HS-27A (cell line): ENCODE measurements at places on chromosomes 11 and 22.

- no peak for DNase-seq
These were observed 123.9 kb downstream of the VPREB1 start for GRCh38 chr22:22368516-22368915.

- DNase-seq = peak; percentile 85
These were observed 508.4 kb upstream of the LUZP2 start for GRCh38 chr11:23988381-23989006.

GRCh38 chr11:62138630-62139425 is 15.0 kb downstream of the INCENP start:
- no peak for DNase-seq

- no peak for DNase-seq
These were observed 808.9 kb upstream of the LUZP2 start for GRCh38 chr11:23687991-23688390.

DNA sequence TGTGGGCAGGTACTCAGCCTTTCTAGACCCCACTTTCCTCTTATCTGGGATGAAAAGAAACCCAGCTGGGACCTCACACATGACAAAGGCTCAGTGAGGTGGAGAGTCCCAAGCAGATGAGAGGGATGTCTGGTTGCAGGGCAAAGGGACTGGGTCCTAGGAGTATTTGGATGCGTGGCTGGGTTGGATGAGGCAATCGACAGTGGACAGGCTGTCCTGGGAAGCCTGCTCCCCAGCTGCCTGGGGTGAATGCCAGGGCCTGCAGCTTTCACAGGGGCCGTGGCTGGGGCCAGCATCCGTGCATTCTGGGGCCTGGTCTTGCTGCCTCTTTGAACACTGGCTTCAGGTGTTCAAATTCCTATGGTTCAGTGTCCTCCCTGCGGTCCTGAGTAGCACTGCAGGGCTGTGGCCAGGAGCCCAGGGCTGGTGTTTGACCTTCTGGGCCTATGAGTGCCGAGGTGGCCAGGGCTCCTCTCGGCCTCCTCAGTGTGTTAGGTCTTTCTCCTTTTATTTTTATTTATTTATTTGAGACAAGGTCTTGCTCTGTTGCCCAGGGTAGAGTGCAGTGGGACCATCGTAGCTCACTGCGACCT is 65.3 kb downstream of the MCM5 start:
- no peak for DNase-seq

- no peak for DNase-seq
These were observed 98.4 kb downstream of the TP53I11 start for GRCh38 chr11:44852159-44852747.

DNA sequence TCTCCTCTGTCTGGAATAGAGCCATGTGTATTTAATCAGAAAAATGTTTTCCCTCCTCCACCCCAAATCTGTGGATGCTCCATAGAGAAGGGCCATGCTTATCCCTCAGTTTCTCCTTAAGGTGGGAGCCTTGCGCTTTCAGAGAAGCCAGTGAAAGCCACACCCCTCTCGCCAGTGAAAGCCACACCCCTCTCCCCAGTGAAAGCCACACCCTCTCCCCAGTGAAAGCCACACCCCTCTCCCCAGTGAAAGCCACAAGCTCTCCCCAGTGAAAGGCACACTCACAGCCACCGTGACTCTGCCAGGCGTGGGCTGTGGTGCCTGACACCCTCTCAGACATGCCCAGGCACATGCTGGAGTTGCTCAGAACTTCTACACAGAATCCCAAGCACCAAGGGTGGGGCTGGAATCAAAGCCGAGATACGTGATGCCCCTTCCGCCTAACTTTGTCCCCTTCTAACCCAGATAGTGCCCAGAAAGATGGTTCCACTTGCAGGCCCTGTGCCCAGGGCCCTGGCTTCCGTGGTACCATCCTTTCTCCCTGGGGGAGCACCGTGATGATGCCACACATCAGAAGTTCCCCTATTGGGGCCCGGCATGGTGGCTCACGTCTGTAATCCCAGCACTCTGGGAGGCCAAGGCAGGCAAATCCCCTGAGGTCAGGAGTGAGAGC is 16.5 kb upstream of the PRR5 start:
- no peak for DNase-seq

- DNase-seq = no peak
These were observed 17.4 kb downstream of the RASD2 start for GRCh38 chr22:35558031-35558430.

GRCh38 chr22:17272511-17272991 is 53.3 kb upstream of the ADA2 start:
- no peak for DNase-seq

DNA sequence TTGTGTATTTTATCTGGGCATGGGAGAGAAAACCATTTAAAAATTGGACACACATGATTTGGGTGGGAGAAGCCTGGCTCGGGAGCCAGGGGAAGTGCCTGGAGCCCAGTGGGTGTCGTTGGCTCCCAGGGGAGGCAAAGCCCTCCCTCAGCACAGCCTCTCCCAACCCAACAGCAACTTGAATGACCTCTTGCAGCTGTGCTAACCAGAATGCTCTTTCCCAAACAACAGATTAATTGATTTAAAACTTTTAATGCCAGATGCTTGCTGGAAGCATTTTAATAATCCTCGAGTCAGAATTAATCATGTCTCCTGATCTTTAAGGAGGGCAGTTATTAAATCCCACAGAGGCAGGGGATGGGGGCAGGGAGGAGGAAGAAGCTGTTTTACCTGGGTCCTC is 401.6 kb downstream of the BUD13 start:
- DNase-seq = no peak

DNA sequence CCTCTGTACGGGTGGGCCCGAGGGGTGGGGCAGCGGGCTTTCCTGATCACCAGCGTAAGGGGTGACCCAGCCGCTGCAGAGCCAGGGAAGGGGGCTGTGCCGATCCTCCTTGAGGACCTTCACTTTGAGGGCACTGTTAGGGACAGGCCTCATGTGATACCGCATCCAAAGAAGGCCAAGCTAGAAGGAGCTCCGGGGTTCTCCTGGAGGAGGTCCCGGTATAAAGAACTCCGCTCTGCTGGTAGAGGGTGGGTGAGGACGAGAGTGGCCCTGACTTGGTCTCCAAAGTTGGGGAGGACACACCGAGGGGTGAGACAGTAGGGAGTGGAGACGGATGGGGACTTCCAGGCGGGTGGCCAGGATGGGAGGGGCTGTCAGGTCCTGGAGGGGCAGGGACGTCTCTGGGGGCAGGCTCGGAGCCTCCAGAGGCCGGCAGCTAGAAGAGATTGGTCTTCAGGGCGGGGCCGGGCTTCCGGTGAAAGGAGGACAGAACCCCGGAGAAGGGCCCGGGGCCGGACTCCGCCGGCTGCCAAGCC is 4.6 kb downstream of the PHOX2A start:
- no peak for DNase-seq

- no peak for DNase-seq
These were observed 30.9 kb upstream of the BAIAP2L2 start for GRCh38 chr22:38141217-38141973.

- DNase-seq = no peak
These were observed 17.7 kb downstream of the TPCN2 start for GRCh38 chr11:69066122-69067112.

DNA sequence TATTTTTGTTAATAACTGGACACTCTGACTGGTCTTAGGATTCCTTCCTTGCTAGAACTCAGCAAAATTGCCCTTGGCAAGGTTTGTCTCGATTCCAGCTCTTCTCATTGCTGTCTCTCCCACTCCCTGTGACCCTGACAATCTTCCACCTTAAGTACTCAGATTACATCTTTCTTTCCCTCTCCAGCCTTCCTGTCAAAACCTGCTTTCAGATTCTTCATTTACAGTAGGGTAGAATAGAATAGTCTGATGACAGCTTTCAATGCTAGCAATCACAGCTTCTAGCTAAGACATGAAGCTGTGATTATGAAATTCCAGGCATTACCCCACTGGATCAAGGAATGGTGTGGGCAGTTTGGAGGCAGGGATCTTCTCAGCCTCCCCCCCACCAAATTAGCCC is 39.2 kb upstream of the LMO2 start:
- DNase-seq = no peak

DNA sequence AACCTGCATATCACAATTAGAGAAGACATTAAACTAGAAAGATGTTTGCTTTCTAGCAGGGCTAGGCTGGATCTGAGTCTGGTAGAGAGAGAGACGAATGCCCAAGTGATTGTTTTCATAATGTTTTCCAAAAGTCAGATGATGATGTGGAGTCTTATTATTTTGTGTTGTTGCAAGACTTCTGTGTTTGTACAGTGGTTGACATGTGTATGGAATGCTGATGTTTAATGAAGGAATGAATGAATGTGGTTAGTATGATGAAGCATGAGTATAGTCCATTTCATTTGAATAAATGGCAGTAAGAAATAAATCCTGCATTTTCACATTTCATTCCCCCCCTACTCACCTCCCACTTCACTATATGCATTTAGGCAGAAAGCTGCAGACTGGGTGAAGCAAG is 69.6 kb downstream of the PPP2R1B start:
- DNase-seq = no peak

DNA sequence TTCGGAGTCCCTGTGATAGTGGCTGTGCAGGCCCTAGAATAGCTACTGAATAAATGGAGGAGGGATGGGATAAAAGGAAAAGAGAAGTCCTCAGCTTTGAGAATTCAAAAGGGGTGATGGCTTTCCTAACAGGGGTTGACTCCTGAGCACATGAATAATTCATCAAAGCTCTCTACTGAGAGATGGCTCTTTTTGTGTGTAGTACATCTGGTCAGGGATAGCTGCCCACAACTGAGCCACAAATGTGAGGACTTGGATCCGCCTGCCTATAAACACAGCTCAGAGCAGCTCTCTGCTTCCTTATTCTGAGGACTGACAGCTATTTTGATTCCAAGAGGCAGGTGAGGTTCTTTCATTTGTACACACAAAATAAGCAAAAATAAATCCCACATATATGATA is 82.3 kb downstream of the USP35 start:
- DNase-seq = no peak

DNA sequence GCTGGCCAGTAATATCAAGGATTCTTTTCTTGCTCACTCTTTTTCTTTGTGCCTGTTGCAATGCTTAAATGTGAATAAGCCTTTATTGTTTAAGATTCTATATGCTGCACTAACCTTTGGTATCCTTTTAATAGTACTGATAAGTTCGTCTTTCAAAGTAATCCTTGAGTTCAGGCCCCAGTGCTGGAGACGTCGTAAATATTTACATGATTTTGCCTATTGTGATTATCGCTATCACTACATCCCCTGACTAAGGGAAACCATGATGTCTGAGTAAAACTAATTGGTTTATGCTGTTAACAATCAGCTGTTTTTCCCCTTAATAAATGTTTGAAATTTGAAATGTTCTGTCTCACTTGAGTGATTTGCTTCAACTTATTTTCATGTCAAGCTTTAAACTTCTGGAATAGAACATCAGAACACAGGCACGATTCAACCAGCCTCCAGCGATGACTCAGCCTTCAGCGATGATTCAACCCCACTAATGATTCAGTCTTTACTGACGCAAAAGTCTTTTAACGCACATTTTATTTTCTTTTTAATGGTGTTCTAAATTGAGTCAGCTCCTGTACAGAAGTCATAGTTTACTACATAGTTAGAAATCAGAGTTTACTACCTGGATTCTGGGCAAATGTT is 3.9 kb downstream of the HTATIP2 start:
- peak; percentile 81 for DNase-seq

DNA sequence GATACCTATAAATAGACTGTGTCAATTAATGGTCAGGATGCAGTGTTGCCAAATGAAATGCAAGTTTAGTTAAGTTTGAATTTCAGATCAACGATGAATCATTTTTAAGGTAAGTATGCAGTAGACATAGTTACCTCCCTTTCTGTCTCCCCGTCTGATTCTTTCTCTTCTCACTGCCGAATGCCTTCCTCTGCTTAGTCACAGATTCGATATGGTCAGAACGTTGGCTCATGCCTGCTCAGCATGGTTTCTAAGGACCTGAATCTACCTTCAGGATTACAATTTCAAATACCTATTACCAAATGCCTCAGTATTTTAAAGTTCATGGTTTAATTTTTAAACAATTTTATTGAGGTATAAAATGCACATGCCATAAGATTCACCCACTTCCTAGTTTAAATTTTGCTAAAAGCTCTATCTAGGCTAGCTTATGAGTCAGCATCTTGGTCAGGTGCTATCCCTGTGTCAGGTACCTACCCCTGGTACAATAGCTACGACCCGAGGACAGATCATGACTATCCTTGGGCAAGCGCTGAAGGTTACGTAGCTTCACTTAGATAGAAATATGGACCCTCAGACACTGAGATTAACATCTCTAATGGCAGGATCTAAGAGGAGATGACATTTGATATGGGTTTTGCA is 78.2 kb upstream of the SPON1 start:
- no peak for DNase-seq

DNA sequence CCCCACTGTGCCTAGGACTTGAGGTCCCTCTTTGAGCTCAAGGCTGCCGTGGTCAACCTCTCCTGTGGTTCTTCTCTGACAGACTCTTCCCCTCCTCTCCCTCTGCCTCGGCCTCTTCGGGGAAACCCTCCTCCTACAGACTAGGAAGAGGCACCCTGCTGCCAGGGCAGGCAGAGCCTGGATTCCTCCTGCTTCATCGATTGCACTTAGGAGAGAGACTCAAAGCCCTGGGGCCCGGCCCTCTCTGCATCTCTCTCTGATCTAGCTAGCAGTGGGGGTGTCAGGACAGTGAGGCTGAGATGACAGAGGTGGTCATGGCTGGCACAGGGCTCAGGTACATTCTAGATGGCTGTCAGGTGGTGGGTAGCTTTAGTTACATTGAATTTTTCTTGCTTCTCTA is 63.6 kb upstream of the EMID1 start:
- no peak for DNase-seq

DNA sequence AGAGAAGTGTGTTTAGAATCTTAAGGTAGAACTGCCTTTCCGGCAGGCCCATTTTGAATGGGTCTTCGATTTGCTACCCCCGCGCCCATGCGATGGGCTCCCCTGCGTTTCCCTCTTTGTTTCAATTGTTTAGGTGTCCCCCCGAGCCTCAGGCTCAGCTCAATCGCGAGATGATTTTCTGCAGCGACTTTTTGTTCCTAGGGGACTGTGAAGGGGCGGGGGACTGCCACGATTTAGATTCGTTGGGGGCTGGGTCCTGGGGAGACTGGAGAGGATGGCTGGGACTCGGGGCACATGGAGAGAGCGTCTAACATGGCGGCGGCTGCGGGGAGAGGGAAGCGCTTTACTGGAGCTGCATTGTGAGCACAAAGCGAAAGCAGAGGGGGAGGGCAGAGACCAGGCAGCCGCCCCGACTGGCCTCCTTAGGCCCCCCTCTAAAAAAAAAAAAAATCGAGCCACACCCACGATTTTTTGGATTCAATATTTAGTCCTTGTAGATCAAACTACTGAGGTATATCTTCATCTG is 1.7 kb downstream of the CAPRIN1 start:
- DNase-seq = peak; percentile 66

DNA sequence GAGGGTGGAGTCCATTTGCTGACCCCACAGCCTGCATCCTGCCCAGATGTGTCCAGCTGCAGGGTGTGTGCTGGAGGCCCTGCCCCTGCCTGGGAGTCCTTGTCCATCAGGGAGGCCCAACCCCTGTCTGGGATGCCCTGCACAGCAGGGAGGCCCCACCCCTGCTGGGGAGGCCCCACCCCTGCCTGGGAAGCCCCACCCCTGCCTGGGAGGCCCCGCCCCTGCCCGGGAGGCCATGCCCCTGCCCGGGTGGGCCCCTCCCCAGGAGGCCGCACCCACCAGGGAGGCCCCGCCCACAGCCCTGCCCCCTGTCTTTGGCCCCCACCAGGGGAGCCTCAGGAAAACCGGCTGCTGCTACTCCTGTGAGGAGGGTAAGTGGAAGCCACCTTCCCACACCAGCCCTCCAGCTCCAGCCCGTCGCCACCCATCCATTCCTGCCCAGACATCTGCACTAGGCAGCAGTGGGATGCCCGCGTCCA is 37.2 kb downstream of the MUC5B start:
- DNase-seq = no peak
